ENCODE measurements at places on chromosomes 3 and 15. TPM values are rescaled to one million over a fixed set of nuclear protein-coding genes. Genes with fewer than 3 reads are reported as not detected.

GRCh38 chr3:129628169-129628522, 21.7 kb upstream of the PLXND1 start:
- DNase-seq, result no peak

DNA sequence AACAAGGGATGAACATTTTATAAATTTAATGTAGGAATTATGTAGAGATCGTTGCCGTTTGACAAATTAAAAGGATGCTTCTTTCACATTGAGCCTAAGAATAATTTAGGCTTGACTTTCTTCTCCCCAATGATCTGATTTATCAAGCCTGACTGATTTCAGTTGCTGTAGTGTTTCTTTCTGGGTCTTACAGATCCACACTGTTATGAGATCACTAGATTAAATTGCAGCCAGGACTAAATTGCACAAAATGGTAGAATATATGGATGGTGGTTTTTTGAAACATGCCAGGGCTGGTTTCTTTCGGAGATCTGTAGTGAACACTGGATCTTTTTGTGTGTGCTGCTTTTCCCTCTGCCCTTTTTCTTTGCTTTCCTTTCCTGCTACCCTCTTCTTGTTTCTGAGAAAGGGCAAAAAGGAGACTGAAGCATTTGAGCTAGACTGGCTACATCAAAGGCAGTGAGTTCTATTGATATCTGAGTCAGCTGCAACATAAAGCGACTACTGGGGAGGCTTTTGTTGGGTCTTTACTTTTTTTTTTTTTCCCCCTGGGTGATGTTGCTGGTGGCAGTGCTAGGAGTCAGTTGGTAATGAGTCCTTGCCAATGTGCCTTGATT, 83.0 kb downstream of the AKAP13 start:
- DNase-seq, result no peak

- DNase-seq, result no peak
These were observed 1036.5 kb downstream of the SQOR start for GRCh38 chr15:46671336-46671735.

DNA sequence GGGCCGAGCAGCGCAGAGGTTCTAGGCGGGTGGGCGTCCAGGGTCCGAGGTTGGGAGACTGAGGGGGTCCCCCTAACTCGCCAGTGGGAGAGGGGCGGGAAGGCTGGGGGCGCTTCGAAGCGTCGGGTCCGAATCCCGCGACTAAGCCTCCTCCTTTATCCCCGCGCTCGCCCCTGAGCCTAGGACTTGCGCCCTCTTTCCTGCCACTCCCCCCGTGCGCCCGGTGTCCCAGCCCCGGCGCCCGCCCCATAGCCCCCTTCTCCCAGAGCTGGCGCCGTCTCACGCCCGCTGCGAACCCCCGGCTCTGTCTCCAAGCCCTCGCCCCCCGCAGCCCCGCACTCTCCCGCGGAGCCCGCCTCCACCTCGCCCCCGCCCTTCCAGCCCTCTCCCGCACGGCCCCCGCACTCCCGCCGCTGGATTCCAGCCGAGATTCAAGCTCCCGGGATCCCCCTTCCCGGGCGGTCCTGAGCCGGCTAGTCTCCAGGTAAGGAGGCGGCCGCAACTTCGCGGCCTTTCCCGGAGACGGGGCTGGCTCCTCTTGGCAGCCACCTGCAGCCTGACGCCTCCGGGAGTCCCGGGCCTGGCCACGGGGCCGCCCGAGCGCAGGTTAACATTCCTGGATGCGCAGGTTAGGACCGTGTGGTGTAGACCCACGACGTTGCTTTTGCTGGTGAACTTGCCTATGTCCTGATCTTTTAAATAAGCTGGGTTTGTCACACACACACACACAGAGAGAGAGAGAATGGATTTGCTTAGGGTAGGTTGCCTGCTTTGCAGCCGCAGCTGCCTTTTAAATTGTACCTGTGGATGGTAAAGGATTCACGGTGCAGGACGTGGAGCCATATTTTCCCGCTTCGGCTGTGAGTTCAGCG, 563 bp downstream of the PXYLP1 start:
- peak; percentile 58 for DNase-seq

Gene DPPA2
- not detected for total RNA-seq

Gene PTH1R
- total RNA-seq, result 101 TPM

Gene SPRED1
- total RNA-seq, result 17.3 TPM

Gene DET1
- 18.0 TPM for total RNA-seq
